ENCODE measurements at places on chromosomes 3 and 15. TPM values are rescaled to one million over a fixed set of nuclear protein-coding genes. Genes with fewer than 3 reads are reported as not detected.

- DNase-seq = no peak
Observed at GRCh38 chr3:197238842-197239241, 59.6 kb downstream of the DLG1 start.

- no peak for DNase-seq
Observed at GRCh38 chr15:70704166-70704565, 59.2 kb downstream of the UACA start.

Gene EDEM1
- 29.6 TPM for total RNA-seq

- no peak for DNase-seq
Observed at GRCh38 chr15:42108806-42109205, 14.4 kb upstream of the PLA2G4D start.

- DNase-seq = no peak
Observed at GRCh38 chr15:59283717-59284391, 77.2 kb downstream of the LDHAL6B start.

GRCh38 chr3:55756976-55757375 is 269.9 kb upstream of the WNT5A start:
- no peak for DNase-seq

- no peak for DNase-seq
Observed at GRCh38 chr3:189664311-189664710, 33.1 kb downstream of the TP63 start.

DNA sequence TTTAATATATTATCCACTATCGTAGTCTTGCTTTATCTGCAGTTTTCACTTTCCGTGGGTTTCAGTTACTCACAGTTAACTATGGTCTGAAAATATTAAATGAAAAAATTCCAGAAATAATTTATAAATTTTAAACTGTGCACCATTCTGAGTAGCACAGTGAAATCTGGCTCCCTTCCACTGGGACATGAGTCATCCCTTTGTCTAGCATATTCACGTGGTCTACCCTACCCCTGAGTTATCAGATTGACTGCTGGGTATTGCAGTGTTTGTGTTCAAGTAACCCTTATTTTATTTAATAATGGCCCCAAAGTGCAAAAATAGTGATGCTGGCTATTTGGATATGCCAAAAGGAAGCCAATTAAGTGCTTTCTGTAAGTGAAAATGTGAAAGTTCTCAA is 539.5 kb upstream of the AGTR1 start:
- DNase-seq = no peak

Gene GFM1
- 41.2 TPM for total RNA-seq

GRCh38 chr3:23495507-23495906 is 292.4 kb downstream of the UBE2E2 start:
- no peak for DNase-seq

GRCh38 chr3:172062761-172063160 is 23.4 kb downstream of the FNDC3B start:
- DNase-seq = no peak

Gene CADM2
- 60.8 TPM for total RNA-seq
